ENCODE measurements at places on chromosomes 16 and 17.

DNA sequence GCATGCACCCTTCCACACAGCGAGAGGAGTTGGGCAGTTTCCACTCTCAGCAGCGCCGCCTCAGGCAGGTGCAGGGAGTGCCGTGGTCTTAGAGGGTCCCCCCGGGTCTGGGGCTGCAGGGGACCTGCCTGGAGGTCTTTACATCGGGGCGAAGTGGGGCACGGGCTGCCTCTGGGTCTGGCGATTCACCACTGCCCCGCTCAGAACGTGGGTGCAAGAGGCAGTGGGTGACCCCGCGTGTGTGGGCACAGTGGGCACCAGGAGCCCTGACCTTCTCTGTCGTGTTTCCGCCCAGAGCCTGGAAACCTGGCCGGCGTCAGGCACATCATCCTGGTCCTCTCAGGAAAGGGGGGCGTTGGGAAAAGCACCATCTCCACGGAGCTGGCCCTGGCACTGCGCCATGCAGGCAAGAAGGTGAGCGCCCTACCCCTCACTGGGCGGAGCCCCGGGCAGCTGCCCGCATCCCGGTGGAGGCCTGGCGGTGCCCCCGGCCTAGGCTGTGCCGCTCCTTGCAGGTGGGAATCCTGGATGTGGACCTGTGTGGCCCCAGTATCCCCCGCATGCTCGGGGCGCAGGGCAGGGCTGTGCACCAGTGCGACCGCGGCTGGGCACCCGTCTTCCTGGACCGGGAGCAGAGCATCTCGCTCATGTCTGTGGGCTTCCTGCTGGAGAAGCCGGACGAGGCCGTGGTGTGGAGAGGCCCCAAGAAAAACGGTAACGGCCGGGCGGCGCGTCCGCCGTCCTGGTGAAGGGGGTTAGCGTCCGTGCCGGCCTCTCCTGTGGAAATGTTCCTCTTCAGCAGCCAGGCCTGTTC, 3.7 kb downstream of the NUBP2 start:
- DNase-seq: no peak

DNA sequence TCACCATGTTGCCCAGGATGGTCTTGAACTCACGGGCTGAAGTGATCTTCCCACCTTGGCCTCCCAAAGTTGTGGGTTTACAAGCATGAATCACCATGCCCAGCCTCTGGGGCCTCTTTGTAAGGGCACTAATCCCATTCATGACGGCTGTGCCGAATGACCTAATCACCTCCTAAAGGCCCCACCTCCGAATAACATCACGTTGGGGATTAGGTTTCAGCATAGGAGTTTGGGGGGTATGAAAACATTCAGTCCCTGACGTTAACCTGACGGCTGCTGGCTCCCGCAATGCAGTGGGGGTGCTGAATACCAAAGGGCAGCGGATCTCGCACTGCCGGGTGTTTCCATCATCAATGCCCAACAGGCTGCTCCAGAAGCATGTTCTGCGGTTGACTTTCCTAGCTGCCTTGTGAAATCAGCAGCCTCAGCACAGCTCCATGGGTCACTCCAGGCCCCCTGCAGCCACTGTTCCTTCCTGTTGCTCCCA, 120.8 kb upstream of the SEC14L1 start:
- DNase-seq: no peak

DNA sequence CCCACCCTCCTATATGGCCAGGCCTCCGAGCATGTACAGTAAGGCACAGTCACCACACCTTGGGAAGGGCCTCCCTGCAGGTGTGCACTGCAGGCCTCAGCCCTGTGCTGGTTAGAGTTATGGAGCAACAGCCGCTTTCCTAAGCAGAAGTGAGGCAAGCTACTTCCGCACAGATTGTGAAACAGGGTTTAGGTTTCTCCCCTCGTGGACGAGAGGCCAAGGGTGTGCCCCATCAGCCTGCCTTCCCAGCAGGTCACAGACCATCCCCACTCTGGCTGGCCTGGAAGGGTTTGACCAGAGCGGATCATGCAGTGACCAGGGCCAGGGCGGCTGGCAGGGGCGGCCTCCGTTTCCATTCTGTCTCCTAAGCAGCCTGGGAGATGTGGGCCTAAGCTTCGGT, 4.7 kb downstream of the MSRB1 start:
- DNase-seq: no peak

DNA sequence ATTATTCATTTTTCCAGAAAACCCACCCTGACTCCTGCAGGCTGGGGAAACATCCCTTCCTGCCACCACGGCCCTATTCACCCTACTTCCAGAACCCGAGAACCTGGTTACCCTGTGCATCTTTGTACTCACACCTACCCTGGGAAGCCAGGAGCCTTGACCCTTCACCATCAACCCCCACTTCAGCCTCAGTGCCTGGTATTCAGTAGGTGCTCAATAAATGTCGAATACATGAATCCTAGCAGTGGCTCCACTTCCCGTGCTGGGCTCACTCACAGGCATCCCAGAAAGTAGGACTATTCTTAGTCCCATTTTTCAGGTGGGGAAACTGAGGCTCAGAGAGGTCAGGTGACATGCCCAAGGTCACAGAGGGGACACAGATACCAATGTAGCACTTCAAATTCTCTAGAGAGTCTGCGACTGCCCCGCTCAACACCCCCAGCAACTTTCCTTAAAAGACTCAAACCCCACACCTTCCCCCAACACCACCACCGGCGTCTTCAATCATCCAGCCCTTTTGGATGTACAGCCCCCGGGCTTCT, 36.1 kb upstream of the CMIP start:
- no peak for DNase-seq

DNA sequence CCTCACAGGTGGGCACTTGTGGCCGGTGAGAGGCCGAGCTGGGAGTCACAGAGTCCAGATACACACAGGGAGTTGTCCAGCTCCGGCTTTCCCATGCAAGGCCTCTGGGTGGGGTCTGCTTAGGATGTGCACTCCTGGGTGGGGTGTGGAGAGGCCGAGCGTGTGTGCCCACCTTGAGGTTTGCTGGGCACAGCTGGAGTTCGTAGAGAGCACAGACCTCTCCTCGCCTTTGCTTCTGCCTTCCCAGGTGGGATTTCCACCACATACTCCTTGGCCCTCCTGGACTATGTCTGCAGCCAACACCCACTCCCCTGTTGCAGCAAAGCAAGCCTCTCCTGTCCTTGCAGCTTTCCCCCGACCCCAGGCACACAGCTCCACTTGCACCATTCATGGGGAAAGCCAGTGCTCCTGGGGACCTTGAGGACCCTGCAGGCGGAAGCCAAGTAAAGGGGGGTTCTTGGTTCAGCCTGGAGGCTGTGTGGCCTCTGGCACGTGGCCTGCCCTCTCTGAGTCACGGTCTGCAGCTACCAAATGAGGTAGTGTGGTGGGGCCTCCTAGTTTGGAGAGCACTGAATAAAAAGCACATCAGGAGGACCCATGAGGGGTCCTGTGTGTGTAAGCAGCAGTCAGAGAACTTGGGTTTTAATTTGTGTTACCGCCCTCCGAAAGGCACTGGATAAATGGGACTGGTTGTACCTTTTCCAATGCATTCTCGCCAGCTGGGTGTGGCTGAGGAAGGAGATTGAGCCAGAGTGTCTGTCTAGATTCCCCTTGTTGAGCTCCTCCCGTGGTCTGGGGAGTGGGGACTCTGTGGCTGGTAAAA, 31.5 kb downstream of the MPRIP start:
- no peak for DNase-seq

DNA sequence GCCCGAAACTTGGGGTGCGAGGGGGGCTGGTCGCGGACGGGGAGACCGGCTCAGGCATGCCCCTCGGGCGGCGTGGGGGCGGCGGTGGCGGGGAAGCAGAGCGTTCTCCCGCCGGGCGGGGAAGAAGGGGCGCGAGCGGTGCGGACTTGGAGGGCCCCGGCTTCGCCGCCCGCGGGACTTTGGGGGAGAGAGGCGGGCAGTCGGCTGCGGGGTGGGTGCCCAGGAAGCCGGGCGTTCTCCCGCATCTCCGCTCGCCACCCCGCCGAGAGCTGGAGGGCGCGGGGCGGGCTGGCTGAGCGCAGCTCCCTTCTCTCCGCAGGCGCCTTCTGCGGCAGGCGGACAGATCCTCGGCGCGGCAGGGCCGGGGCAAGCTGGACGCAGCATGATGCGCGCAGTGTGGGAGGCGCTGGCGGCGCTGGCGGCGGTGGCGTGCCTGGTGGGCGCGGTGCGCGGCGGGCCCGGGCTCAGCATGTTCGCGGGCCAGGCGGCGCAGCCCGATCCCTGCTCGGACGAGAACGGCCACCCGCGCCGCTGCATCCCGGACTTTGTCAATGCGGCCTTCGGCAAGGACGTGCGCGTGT, 772 bp downstream of the NTN1 start:
- DNase-seq: peak; percentile 53

GRCh38 chr16:69465881-69466280, 41.5 kb downstream of the CYB5B start:
- DNase-seq: no peak

- DNase-seq: no peak
Observed at GRCh38 chr17:9865586-9865985, 39.5 kb downstream of the RCVRN start.

- no peak for DNase-seq
Observed at GRCh38 chr17:8838551-8839095, 28.9 kb downstream of the PIK3R6 start.

DNA sequence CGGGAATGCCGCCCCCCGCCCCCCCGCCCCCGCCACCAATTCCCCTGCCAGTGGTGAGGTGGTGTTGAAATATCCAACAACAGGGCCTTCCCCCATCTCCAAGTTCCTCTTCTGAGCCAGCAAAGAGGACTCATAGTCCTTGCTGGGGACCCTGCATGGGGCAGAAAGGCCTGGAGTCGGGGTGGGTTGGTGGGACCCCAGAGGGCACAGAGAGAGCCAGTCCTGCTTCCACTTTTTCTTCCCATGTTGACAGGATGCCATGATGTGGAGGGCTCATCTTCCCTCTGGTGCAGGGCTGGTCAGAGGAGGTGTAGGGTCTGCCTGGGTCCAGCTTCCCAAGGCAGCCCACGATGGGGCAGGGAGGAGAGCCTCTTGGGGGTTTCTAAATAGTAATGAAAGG, 49.0 kb upstream of the PIK3R6 start:
- DNase-seq: no peak

GRCh38 chr17:15261802-15262290, 3.3 kb downstream of the PMP22 start:
- DNase-seq: no peak

DNA sequence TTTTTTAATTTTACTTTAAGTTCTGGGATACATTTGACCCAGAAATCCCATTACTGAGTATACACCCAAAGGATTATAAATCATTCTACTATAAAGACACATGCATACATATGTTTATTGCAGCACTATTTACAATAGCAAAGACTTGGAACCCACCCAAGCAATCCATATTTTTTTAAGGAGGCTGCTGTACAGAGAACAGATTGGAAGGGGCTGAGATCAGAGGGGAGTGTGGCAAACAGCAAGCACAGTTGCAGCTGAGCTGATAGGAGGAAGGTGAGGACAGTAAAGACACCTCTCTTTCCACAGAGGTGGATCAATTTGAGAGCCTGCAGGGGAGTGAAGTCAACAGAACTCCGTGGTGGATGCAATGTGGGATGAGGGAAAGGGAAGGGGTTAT, 10.2 kb upstream of the TMEM238L start:
- DNase-seq: no peak

DNA sequence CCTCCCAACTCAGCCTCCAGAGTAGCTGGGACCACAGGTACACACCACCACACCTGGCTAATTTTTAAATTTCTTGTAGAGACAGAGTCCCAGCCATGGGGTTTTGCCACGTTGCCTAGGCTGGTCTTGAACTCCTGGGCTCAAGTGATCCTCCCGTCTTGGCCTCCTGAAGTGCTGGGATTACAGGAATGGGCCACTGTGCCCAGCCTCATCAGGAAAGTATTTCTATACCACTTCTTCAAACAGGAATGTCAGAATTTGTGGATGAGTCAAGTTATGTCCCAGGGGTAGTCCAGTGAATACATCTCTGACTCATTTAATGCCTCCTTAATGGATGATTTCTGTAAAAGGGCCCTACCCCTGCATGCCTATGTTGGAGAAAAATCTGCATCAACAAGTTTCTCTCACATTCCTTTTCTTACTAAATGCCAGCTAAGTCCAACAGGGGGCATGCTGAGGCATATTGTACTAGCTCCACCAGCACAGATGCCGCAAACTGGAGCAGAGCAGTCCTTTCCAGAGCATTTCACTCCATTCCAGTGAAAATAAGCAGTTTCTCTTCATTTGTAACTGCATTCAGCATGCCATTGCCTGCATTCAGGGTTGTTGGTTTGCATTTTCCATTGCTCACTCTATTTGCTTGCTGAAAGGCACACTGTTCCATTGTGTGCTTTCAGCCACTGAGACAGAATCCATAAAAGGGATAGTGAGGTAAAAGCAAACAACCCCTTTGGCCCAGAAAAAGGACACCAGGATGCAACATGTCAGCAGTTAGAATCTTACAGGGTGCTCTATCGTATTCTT, 5.3 kb upstream of the CAVIN1 start:
- peak; percentile 64 for DNase-seq

DNA sequence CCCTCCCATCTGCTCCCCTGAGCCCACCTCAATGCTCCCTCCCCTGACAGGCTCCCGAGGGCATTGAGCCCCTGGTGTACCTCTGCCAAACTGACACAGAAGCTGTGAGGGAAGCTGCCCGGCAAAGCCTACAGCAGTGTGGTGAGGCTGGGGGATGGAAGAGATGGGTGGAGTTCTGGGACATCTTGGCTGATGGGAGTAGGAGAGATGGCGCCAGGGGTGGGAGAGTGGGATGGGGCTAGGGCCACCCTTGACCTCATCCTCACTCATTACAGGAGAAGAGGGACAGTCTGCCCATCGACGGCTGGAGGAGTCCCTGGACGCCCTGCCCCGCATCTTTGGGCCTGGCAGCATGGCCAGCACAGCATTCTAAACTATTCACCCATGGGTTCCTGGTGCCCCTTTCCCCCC, 16.2 kb upstream of the CTCF start:
- DNase-seq: no peak

DNA sequence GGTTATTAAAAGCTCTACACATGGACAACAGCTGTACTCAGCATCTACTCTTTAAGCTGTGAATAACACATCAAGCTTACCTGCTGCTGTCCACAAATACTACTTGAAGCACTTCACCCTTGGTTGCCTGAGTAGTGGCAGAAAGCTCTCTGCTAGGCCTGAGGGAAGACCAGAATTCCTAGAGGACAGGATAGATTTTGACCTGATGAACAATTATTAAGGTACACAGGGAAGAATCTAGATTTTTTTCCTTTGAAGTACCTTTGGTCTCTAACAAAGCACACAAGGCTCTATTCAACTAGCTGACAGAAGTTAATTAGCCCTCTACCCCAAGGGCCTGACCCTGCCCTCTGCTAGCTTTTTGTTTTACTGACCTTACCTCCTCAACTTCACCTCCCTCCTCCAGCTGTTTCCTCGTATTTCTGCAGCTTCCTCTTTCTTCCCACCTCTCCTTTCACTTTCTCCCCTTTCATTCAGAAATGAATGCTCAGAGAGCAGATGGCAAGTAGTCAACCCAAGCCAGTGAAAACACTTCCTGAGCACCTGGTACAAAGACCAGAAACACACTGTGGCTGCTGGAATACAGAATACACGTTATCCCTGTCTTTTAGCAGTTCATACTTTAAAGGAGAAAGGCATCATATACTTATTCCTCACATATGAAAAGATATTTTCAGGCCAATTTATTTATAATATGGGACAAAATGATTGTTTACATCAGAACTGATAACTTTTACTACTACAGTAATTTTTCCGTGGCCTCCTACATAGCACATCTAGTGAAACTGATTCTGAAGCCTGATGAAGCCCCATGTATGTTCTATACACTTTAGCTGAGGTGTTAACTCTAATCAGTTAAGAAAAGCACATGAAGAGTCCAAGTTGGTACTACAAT, 5.7 kb upstream of the VEZF1 start:
- peak; percentile 23 for DNase-seq
